ENCODE measurements at places on chromosomes 4 and X.

DNA sequence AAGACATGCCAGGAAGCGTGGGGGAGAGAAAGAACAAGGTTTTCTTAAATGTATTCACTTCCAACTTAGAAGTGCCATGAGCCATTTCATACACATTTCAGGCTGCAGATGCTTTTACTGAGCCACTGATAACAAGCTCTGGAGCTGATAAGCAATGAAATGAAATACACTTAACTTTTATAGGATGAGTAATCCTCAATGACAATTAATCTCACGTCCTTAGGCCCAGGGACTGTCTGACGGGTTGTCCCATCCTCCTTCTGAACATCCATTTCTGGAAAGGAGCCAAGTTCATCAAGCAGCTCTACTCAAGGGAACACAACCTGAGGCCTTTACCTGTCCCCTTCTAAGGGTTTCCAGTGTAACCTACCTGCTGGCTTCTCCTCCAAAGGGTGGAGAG lies 121.2 kb downstream of the PARM1 start:
- no peak for DNase-seq

GRCh38 chr4:184383497-184384055 lies 90.8 kb downstream of the IRF2 start:
- DNase-seq = no peak

DNA sequence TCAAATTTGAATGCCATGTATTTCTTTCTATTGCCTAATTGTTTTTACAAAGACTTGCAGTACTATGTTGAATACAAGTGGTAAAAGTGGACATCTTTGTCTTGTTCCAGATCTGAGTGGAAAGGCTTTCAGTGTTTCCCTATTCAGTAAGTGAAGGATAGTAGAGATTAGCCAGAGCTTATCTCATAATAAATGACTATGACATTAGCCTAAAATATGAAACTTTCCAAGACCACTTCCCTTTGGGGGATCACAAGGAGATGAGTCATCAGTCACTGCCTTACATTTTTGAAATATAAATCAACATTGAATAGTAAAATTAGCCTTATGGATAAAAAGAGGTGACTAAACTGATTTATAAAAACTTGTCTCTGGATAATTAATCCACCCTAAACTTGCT lies 554.1 kb upstream of the MAGEB2 start:
- DNase-seq = no peak

DNA sequence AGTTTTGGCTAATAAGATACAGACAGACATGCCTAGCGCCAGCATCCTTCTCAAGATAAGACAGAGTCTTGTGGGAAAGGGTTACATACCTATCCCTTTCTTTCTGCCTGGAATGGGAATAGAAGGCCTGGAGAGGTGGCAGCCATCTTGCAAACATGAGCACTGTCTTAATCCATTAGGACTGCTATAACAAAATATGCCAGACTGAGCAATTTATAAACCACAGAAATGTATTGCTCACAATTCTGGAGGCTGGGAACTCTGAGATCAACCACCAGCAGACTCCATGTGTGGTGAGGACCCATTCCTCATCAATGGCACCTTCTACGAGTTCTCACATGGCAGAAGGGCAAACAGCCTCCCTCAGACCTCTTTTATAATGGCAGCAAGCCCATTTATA lies 26.5 kb upstream of the NEIL3 start:
- no peak for DNase-seq

GRCh38 chr4:67935888-67936287 lies 27.4 kb downstream of the TMPRSS11A start:
- no peak for DNase-seq

DNA sequence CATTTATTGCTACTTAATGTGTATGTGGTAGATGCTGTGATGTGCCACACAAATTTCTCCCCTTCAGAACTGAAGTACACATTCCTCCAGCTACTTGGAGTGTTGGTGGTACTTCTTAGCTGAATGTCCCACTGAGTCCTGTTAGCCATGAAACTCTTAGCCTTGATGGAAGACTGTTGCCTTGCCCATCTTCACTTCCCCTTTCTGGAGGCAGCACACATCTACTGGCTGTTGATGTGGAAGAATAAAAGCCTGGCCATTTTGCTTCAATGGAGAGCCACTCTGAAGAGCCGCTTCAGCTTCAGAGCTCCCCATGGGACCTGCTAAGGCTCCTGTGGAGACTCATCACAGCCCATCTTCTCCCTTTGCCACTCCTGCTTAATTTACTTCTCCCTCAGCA lies 157.7 kb upstream of the PITX2 start:
- DNase-seq = no peak

DNA sequence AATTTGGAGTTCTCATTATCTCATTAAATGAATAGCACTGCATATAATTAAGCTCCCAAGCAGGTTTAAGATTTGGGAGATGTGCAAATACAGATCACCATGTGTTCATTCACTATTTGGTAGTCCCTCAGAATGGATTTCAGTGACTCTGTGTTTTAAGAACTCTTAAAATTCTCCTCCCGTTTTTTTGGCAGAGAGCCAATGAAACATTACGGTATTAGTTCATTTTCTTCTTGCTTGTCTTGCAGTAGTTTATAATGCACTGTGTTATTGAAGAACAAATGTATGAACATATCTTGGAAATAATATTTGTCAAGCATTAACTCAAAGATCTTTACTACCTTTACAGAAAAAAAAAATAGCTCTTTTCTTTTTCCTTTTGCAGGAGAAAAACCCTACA lies 32.7 kb downstream of the KLF3 start:
- DNase-seq = no peak
